Stimulated activated CD4-positive, alpha-beta T cell treated with anti-CD3 and anti-CD28 coated beads, Interleukin-2, amount 100 ng/mL, for 48 hours (primary cell): ENCODE measurements at places on chromosomes 6 and 20.

DNA sequence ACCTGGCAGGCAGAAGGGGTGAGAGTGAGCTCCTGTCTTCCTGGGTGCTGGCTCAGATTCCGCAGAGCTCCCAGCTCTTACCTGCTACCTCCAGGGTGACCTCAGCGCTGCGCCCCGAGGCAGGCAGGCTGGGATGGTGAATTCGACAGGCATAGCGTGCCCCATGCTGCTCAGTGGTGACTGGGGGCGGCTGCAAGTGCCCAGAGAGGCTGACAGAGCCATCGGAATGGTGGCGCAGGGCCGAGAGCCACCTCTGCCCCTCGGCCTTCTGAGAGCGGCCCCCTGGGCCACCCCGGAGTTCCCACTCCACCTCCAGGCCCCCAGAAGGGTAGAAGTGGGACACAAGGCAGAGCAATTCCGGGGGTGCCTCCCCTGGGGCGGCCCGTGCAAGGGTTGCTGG, 5.5 kb upstream of the RGL2 start:
- DNase-seq = no peak

DNA sequence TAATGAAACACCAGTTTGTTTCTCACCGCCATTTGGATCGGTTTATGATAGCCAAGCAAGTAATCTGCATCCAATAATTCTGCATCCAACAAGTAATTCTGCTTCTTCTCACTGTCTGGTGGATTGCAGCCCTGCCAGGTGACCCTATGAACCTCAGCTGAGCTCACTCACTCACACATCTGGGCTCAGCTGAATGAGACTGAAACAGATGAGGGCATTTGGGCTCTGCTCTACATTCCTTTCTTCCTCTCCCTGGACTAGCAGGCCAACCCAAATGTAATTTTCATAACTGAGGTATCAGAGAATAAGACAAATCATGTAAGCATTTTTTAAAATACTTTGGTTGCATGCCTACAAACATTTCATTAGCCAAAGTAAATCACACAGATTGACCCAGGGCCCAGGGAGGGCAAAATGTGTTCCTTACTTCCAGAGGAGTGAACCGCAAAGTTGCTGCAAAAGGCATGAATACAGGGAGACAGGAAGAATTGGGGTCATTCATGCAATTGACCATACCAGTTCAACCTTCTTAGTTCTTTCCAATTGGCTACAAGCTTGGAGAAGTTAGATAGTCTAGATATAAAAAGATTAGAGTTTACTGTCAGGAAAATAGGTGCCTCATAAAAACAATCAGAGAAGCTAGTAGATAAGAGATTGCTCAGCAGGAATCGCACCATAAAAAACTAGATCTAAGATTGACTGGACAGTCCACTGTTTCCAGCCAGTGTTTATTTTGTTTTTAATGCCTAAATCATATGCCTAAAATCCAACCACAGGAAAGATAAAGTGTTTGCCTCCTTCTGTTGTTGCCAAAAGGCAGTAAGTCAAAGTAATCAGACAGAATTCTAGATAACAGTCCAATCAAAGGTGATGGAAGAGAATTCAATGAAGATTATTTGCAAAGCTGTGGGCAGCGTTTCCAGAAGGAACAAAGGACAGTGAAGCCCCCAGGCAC, 43.7 kb downstream of the CBLN4 start:
- DNase-seq = no peak

DNA sequence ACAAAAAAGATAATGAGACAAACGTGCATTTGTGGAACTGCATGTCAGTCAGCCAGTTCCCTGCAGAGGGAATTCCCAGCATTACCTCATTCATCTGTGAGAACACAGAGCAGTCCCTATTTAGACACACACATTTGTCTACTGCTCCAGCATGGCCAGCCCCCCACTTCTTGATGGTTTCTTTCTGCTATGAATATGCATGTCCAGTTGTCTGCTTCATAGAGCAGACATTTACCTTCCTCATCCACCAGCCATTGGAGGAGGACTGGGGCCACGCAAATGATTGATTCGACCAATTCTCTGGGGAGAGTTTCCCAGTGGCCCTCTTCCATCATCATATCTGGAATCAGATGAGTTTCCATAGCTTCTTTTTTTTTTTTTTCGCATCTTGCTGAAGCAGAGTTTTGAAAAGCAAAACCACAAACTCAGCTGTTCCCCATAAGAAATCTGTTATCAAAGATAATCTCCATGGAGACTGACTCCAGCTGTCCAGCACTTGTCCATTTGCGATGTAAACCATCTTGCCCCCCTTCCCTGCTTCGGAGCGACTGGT, 11.8 kb downstream of the ENPP1 start:
- no peak for DNase-seq

GRCh38 chr6:160952633-160953281, 38.8 kb upstream of the MAP3K4 start:
- no peak for DNase-seq

- no peak for DNase-seq
These were observed 109.6 kb downstream of the SLC35B3 start for GRCh38 chr6:8325743-8326142.

DNA sequence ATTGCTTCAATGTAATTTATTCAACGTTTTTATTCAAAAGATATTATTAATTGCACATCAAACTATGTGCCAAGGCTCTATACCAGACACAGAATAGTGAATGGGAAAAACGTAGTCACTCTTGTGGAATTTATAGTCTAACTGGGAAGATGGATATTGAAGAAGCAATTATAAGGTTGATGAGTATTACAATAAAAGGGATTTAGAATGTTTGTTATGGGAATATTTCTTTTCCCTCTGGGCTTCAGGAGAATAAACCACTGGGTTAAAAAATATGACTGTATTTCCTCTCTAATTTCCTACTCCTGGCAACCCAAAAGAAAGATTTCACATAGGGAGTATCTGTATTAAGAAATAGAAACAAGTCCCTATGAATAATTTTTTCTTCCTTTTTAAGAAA, 25.1 kb upstream of the UTRN start:
- no peak for DNase-seq

GRCh38 chr6:17336425-17336824, 55.3 kb downstream of the RBM24 start:
- DNase-seq = no peak

DNA sequence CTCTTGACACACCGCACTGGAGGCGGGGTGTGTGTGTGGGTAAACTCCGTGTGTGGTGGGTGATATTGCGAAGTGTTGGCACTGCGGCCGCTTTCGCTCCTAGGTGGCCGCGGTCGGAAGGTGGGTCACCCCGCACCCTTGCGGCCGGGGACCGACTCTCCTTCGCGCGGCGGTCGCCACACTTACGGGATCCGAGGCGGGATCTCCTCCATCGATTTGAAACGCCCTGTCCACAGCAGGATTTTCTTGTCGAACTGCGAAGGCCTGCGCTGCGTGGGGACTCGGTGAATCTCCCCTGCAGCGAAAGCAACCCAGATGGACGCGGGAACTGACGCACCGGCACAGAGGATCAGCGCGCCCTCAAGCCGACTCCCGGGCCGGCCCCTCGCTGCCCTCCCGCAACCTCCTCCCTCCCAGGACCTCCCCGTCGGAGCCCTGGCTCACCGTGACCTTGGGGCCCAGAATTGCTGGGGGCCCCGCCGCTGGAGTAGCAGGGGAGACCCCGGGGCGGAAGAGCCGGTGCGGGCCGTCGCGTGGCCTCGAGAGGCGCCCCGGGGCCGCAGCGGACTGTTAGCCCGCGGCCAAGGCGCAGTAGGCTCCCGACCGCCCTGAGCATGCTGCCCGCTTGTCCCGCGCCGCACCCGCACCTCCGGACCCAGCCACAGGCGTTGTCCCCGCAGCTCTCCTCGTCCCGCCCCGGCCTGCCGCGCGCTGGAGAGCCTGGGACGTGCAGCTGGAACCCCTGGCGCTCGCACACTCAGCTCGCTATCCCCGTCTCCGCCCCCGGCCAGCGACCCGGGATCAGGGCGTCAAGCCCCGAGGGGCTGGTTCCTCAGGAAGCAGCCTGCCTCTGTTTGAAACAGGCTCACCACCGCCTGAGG, at the start of gene FAM162B:
Gene FAM162B (minus strand): TSS at position 759 of the 881 bp plus-strand sequence. CDS start 143 bp downstream, at position 616.
- peak; percentile 0 for DNase-seq

GRCh38 chr20:49668181-49668877, 45.3 kb downstream of the B4GALT5 start:
- peak; percentile 42 for DNase-seq

DNA sequence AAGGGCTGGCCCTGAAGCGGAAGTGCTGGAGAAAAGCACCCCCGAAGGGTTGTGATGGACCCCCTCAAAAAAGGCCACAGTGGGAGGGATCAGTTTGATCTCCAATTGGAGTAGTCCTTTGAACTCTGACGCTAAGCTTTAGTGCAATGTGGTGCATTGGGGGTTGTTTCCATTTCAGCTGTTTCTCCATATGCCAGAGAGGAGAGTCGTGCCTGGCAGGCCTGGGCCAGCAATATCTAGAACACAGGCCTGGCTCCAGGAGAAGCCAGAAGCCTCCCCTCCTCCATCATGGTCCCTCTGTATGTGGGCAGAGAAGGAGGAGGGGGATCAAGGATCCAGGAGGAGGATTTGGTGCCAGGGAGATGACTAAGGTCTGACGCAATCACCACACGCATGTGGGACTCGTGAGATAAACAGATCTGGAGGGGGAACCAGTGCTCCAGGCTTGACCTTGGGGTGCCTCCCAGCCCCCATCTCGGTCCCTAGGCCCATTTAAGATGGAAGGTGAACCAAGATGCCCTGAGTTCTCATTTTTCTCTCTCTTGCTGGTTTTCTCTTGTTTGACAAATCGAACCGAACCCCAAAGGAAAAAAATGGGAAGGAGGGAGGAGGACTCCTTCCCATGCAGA, 517.4 kb upstream of the JARID2 start:
- DNase-seq = no peak

DNA sequence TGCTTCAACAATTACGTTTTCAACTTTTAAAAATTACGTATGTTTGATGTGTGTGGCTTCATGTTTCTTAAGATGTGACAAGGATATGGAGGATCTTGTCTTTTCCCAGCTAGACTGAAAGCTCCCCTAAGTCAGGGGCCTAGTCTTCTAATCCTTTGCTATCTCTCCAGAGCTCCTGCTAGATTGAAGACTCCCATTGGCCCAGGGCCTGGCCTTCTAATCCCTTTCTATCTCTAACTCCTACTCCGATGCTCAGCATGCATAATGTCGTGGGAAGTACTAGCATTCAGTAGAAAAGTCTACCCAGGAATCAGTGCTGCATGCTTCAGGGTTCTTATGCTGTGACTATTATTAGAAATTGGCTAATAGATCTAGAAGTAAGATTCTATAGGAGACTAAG, 144.8 kb upstream of the SUPT3H start:
- no peak for DNase-seq

GRCh38 chr6:132410830-132411229, 9.6 kb upstream of the MOXD1 start:
- DNase-seq = no peak

GRCh38 chr6:124148236-124148957, 344.7 kb downstream of the NKAIN2 start:
- no peak for DNase-seq

DNA sequence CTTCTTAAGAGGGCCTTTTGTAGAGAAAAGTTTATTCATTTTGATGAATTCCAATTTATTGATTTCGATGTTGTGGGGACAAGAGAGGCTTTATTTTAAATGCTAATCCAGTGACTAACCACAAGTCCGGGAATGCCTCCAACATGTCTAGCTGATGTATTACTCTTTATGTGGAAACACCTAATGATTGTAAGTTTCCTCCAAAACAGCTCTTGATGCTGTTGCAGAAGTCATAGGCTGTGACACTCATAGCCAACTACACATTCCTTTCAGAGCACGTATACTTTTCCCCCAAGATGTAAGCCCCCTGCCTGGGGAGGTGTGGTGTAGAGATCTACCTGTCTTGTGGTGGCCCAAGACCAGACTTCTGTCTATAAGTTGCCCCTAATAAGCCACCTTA, 61.3 kb upstream of the RNF24 start:
- no peak for DNase-seq

DNA sequence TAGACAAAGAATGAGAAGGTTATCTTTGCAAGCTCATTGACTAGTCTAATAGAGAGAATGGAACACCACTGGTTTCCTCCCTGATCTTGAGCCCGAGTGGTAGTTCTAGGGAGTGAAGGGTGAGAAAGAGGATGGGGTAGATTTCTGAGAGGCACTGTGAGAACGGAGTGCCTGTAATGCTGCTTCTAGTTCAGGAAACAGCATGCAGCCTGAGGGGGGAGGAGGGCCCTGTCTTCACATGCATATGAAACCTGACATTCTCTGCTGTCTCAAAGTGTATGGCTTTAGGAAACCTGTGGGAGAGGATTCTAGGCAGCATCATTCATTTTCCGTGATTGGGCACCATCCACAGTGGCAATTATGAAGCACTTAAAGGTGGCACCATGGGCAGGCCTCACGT, 259.4 kb upstream of the MAN1A1 start:
- no peak for DNase-seq

DNA sequence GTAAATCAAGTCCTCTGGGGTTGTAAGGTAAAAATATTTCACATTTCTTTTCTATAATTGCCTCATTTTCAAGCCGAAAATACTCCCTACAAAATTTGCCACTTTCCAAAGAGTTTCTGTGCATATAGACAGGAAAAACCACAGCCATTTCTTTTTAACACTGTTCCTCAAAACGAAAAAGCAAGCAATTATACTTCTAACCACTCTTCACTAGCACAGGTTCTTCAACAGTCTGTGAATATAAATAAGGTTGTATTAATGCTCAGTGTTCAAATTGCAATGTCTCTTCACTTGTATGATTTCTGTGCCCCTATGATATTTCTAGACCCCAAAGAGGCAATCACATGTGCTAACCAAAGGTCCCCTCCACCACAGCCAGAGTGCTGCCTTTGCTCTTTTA, 206.0 kb downstream of the SIM1 start:
- DNase-seq = no peak

DNA sequence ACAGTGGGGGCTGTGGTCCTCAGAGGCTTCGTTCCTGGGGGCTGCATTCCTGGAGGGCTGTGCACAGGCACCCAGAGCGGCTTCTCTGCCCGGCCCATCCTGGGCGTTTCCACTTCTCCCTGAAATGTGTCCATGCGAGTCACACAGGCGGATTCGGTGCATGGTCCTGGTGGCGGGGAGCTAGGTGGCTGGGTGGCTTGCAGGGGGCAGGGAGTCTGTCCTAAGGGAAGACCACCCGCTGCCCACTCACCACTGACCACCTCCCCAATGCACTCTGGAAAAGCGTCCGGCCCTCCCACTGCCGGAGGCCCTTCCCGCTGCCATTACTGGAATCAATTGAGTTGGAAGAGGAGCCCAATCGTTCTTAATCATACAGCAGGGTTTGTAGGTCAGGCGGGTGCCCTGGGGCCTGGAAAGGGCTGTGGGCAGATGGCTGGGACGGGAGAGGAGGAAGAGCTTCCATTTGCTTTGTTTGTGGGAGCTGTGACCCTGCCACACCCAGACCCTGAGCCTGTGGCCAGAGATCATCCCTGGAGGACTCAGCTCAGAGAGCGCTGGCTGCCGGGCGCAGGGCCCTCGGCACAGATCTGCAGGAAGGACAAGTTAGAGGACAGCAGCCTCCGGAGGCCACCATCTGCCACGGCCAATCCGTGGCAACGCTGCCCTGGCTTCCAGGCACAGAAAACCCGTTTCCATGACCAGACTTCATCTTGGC, 6.4 kb downstream of the CHRNA4 start:
- DNase-seq = no peak
